NCI-H774 (cell line): ENCODE measurements at places on chromosomes 4 and X.

- DNase-seq = no peak
These were observed 137.9 kb downstream of the GPC3 start for GRCh38 chrX:133847340-133847994.

DNA sequence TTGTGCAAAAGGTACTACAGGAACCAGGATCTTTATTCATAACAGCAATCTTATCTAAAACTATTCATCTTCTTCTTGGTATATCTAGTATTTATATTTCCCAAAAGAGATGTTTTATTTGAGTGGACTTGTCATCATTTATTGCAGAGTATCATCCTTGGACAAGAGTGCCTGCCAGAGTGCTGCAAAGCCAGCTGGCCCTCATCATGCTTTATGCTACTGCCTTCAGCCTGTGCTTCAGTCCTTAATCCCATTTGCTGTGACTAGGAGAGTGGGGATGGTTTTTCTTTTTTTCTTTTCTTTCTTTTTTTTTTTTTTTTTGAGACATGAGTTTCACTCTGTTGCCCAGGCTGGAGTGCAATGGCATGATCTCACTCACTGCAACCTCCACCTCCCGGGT, 33.5 kb upstream of the ELF2 start:
- DNase-seq = no peak

DNA sequence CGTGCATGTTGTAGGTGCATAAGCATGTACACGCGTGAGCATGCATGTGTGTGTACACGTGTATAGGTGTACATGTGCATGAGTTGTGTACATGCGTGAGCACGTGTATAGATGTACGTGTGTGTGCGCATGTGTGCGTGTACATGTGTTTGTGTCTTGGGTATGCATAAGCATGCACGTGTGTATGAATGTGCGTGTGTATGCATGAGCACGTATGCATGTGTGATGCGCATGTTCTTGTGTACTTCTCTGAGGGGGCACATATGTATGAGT, 9.0 kb downstream of the NAT8L start:
- no peak for DNase-seq

- no peak for DNase-seq
These were observed 117.7 kb upstream of the PSAPL1 start for GRCh38 chr4:7552466-7552865.

DNA sequence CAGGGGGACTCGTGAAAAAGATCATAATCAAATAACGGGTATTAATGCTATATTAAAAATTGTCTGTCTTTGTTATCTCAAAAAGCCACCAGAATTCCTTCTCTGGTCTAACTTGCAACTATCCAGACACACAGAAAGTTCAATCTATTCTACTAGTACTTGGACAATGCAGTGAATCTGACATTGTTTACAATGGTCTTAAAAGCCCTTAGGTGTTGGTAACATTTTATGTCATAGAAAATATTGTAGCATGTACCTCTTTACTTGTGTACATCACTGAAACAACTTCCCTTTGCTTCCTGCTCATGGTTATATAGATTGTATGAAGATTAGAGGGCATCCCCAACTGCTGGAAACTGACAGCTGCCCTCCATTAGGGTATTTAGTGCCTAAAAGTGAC, 71.1 kb upstream of the PPP3CA start:
- no peak for DNase-seq

- DNase-seq = no peak
These were observed 30.4 kb upstream of the UBE2NL start for GRCh38 chrX:143853488-143853887.

DNA sequence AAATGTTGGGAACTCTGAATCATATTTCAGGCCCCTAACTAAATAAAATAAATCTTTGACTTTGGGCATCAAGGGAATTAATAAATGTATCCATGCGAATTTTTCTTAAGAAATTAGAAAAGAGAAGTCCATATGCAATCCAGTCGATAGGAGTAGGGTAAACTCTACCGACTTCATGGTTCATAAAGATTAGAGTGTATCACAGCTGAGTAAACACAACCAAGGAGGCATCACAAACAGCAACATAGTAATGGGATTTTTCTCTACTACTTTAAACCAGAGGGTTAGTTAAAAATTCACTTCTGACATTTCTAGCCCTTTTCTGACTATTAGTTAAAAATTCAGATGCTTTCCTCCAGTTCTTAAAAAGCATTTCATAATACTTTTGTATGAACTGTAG, 19.9 kb downstream of the SEPTIN11 start:
- DNase-seq = no peak

DNA sequence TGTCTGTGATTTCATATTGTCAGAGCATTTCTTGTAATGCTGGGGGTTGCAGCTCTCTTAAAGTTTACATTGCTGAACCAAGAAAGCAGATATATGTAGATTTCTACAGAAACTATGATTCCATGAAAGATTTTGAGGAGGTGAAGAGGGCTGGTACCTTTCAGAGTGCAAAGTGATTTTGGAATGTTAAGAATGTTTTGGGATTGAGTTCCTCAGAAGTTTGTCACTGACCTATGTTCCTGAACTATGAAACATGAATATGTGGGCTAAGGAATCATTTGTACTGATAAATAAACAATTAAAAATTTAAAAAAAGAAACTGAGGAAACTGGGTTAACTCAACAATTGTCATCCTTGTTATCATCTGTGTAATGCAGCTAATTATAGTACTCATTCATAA, 12.3 kb upstream of the CHIC2 start:
- no peak for DNase-seq

- DNase-seq = peak; percentile 38
These were observed 14.6 kb downstream of the GRXCR1 start for GRCh38 chr4:42906891-42907759.

DNA sequence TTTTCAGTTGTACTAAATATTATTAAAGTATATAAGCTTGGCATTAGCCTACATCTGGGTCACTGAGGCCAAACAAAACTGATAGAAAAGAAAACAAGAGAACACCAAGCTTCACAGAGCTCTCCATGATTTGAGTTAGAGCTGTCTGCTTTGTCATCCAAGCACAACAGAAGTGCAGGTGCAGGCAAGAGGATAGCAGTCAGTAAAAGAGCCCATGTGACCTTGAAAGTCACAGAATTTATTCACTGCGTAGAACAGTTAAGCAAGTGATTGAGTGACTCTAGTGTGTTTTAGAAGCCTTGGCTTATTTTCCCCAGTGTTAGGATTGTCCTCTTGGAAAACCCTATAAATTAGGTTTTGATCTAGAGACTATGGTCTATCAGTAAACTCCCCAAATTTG, 49.4 kb upstream of the PRDM5 start:
- DNase-seq = no peak

- DNase-seq = no peak
These were observed 46.5 kb downstream of the TMA16 start for GRCh38 chr4:163540977-163541376.

- DNase-seq = no peak
These were observed 8.1 kb downstream of the NEK1 start for GRCh38 chr4:169604131-169604900.

- DNase-seq = no peak
These were observed 53.8 kb upstream of the NAP1L2 start for GRCh38 chrX:73268463-73268862.

- no peak for DNase-seq
These were observed 36.7 kb downstream of the CHRDL1 start for GRCh38 chrX:110758781-110759422.

- no peak for DNase-seq
These were observed 139.7 kb downstream of the COL25A1 start for GRCh38 chr4:109162759-109163158.

- DNase-seq = no peak
These were observed 7.0 kb downstream of the PALLD start for GRCh38 chr4:168503652-168504362.

DNA sequence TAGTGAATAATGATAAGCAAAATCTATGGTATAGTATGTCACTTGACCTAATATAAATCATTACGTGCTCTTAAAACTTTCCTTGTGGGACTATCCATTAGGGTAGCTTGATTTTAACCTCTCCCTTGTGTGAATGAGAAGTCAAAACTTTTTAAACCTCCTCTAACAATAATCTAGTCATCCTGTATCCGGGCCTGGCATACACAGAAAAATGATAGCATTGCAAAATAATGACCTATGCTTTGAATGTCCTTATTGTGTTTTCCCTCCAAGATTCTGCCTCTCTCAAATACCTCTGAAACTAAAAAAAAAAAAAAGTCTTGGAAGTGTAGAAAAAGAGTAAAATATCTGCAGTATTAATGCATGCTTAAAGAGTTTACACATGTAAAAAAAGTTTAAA, 250.0 kb upstream of the NDST3 start:
- DNase-seq = no peak

- DNase-seq = no peak
These were observed 40.7 kb downstream of the MTTP start for GRCh38 chr4:99615170-99615820.

DNA sequence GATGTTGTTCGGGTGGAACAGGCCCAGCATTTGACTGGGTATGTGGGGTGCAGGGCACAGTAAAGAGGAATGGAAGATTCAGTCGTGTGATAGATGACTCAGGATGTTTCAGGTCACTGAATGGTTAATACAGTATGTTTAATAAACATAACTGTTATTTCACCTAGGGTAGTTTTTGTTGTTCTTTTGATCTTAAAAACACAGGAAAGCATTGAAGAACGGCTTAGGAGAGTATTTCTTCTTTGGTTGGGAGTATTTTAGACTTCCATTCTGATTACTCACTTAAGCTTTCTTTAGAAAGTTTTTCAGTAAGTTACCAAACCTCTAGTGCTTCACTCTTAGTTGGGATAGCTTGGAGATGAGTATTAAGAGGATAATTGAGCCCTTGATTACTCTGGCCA, 62.3 kb downstream of the STAG2 start:
- no peak for DNase-seq

- no peak for DNase-seq
These were observed 670.7 kb downstream of the PCDH7 start for GRCh38 chr4:31390849-31391248.

- no peak for DNase-seq
These were observed 74.4 kb upstream of the DYNLT3 start for GRCh38 chrX:37921758-37922157.

GRCh38 chr4:42133006-42133405, 19.4 kb downstream of the BEND4 start:
- DNase-seq = no peak

GRCh38 chrX:42442745-42443144, 335.2 kb downstream of the PPP1R2C start:
- DNase-seq = no peak

DNA sequence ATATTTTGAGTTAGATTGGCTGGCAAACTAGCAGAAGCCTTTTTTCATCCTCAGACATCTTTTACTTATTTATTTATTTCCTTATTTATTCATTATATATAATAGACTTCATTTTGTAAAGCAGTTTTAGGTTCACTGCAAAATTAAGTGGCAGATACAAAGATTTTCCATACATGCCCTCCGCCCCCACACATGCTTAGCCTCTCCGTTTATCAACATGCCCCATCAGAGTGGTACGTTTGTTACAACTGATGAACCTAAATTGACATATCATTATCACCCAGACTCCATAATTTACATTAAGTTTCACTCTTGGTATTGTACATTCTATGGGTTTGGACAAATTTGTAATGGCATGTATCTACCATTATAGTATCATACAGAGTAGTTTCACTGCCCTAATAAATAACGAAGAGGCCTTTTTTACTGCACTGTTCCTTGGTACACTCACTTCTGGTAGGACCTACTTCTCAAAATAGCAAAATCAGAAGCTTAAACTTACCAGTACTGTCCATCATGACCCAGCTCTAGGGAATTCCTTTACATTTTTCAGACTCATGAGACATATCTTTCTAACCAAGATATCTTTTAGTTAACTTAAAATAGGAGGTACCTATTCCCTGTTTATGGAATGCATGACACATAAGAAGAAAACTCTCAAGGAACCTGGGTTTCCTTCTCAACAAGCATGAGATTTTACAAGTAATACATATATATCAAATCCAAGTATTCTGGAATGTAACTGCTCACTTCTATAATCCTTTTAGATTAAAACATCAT, 4.8 kb upstream of the TMPRSS11B start:
- no peak for DNase-seq

DNA sequence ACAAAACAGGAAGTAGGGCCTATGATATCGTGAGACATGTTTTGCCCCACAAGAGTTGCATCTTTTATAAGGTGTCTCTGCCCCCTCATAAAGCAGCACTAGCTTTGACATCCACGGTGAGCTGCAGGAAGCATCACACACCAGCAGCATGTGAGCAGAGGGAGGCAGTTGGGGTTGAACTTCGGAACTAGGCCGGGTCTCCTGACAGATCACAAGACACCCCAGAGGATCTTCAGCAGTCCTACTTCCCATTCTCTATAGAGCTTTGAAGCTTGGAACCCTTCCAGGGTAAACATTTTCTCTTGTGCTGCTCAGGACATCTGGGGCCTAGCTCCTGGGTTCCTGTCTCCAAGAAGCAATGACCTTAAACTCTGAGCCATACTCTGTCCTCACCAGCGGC, 27.5 kb downstream of the YY2 start:
- DNase-seq = no peak

GRCh38 chr4:42610941-42611340, 46.0 kb downstream of the ATP8A1 start:
- no peak for DNase-seq

DNA sequence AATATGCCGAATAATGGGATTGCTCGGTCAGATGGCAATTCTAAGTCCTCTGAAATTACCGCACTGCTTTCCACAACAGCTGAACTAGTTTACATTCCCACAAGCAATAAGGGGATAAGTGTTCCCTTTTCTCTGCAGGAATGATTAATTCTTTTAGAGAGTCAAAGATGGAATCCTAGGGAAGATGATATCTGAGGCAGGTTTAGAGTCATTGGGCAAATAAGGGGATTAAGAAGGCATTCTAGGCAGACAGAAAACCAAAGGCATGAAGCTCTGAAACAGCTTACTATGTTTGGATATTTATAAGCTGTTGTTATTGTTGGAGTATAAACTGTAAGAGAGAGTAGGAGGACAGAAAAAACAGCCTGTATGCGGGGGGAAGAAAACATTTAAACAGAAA, 85.7 kb downstream of the TET2 start:
- DNase-seq = no peak

GRCh38 chrX:100623001-100623400, 13.6 kb downstream of the TSPAN6 start:
- no peak for DNase-seq

- no peak for DNase-seq
These were observed 7.2 kb downstream of the ARHGAP24 start for GRCh38 chr4:85482010-85482738.
